Stimulated activated CD8-positive, alpha-beta memory T cell treated with anti-CD3 and anti-CD28 coated beads, Interleukin-7, amount 100 ng/mL, for 1 hour (primary cell): ENCODE measurements at places on chromosomes 12 and 14.

GRCh38 chr12:107929436-107929835 lies 154.9 kb downstream of the ASCL4 start:
- no peak for DNase-seq

GRCh38 chr12:27709212-27709931 lies 1.3 kb upstream of the MRPS35 start:
- no peak for DNase-seq

GRCh38 chr12:54439521-54440255 lies 20.6 kb upstream of the ITGA5 start:
- no peak for DNase-seq

DNA sequence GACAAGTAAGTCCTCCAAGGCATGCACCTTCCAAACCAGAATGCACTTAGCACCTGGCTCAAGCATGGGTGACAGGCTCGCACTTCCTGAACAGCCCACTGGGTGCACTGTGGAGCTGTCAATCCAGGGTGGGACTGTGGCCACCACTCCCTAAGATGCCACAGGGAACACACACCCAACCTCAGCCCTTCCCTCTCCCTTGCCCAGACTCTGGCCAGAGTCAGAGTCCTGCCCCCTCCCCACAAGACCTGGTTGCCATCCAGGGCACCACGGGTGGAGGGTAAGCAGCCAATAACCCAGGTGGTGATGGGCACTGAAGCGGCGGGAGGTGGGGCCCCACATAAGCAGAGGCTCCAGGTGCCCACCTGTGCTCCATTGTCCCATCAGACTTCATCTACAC lies 160.6 kb downstream of the MYRFL start:
- no peak for DNase-seq

DNA sequence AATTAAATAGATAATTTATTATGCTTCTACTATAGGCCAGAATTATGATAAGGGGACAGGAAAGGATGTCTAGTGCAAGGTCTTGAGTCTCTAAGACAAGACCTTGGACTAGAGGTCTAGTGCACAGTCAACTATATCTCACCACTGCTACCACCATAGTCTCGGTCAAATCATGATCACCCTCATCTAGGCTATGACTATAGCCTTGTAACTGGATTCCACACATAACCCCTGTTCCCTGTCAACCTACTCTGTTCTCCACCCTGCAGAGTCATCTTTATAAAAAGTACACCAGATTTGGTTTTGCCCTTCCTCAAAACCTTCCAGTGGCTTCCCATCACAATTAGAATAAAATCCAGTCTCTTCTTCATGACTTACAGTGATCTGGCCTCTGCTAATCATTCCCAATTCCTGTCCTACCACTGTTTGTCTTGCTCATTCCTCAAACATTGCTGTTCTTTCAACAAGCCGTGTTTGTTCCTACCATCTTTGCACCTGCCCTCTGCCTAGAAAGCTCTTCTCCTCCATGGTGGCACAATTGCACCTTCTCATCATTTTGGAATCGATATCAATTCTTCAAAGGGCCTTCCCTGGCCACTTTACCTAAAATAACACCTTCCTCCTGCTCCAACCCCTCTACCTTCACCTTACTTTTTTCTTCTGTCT lies 169.4 kb downstream of the FOXN3 start:
- DNase-seq, result no peak

DNA sequence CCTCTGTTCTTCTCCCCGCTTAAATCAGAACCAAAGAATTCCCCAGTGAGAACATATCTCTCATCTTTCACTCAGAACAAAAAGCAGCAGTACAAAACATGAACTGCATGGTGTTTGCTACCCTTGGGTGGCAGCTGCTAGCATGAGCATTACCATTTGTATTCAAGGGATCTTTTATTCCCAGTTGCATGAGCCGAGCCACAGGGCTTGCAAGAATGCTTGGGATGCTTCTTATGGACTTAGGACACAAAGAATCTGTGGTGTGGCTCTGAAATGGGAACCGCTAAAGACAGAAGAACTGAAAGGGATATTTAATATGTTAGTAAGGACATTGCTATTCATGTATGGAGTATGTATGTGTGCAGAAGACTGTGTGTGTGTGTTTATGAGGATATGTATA lies 190.6 kb downstream of the TMX1 start:
- DNase-seq, result no peak

- no peak for DNase-seq
Measured at GRCh38 chr12:92102606-92103005, 43.0 kb downstream of the BTG1 start.
